Fibroblast of skin of right quadriceps (primary cell): ENCODE measurements at places on chromosomes 16 and 17.

DNA sequence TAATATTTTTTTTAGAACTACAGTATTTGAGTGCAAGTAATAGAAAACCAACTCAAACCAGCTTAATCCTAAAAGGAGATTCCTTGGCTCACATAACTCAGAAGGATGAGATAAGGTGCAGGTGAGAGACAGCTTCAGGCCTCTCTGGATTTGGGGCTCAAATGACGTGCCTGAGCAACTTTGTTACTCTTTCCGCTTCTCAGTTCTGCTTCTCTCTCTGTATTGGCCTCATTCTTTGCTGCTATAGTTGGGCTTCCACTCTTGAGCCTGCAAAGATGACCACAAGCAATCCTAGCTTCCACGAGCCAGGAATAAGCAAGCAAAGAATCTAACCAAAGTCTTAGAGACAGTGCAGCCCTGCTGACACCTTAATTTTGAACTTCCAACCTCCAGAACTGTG, 45.0 kb upstream of the NLK start:
- no peak for DNase-seq

GRCh38 chr17:65472666-65473309, 88.7 kb downstream of the AXIN2 start:
- peak; percentile 42 for DNase-seq

GRCh38 chr17:12918142-12918541, 99.7 kb downstream of the ELAC2 start:
- DNase-seq, result no peak

DNA sequence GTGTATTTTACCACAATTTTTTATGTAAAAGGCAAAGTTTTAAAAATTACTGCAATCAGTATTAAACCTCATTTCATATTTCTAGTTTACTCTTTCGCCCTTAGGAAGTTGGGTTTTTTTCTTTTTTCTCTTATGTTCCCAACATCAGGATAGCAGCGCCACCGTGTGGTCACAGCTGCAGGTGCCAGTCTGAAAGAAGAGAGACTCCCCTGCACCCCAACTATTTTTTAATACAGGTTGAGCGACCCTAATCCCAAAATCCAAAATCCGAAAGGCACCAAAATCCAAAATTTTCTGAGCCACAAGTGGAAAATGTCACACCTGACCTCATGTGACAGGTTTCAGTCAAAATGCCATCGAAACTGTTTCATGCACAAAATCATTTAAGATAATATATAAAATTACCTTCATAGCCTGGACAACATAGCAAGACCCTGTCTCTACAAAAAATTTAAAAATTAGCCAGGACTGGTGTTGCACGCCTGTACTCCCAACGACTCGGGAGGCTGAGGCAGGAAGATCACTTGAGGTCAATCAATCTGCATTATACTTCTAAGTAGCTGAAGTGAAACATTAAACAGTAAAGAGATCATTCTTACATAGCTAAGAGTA, 21.8 kb upstream of the ASGR2 start:
- peak; percentile 52 for DNase-seq

DNA sequence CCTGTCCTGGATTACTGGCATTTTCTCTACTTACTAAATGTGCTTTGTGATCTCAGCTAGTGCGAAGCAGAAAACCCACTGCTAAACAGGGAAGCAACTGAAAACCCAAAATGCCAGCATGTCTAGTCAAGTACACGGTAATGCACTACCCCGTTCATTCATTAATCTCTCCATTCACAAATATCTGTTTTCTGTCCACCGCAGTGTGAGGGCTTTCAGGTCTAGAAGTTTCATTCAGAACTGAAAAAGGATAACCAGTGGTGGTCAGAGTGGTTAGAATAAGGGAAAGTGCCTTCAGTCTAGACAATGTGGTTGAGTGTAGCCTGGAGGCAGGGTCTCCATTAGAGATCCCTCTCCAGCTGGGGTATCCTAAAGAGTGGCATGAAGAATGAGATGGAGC, 68.3 kb downstream of the C17orf67 start:
- no peak for DNase-seq

DNA sequence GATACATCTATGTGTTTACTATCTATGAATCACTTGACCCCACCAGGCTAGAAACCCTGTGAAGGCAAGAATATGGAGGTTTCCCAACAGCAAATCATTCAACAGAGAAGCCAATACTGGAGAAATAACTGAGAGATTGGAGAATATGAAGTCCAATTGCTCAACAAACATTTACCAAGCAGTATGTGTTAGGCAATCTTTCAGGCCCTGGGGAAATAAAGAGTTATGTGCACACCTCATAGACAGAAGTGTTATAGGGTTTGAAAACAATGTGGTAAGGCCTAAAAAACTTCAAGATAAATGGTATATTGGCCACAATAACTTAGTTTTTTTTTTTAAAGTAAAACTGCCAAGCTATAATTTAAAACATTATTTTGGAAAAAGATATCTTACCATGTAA, 1245.8 kb downstream of the CDH11 start:
- peak; percentile 62 for DNase-seq

DNA sequence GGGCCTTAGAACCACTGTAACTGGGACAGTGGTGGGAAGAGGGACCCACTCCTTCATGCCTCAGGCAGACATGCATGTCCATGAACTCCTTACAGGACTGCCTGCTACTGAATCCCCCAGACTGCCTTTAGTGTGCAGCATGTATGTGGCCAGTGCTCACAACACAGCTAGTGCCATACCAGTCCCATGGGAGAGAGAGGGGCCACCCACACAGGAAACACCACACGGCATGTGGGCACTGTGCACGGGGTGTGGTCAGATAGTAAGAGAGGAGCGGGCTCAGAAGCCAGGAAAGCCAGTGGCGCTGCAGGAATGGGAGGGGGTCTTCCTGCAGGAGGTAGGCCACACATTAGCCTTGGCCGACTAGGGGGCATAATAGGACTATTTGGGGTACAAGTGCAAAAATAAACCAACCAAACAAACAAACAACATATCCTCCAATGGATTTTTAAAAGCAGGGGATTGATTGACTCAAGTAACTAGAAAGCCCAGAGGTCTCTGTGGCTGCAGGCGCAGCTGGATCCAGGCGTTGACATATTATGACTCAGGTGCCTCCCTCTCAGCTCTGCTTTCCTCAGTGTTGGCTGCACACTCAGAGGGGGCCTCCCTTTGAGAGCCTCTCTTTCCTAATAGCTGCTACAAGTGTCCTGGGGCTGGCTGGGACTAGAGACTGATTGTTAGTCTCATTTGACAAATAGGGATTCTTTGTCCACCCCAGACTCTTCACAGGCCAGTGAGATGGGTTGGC, 104.4 kb downstream of the AMFR start:
- DNase-seq, result no peak

DNA sequence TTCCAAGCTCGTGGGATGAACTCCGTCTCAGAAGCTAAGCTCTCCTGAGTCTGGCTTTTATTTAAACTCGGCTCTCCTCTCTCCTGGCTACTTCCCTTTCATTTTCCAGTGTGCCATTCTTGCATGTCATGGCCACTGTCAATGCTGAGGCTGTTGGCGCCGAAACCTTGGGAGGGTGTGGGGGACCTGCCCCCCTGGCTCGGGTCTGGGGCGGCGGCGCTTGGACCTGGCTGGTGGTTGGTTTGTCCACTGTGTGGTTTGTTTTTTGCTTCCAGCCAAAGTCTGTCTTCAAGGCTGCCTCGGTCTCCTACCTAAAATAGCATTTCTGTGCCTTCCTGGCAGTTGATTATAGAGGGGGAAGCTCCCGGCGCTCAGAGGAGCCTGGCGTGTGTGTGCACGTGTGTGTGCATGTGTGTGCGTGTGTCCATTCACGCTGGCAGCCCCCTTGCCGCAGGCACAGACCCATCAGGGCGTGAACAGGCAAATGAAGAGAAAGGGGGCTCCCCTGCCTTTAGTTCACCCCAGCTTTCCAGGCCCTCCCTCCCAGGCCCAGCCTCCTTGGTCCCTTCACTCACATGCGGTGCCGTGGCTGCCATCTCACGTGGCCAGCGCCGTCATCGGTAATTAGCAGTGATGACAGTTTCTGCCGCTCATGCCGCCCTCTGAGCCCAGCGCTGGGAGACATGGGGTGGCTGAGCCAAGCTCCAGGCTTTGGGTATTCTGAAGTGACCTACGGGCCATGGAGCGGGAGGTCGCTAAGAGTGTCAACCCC, 179.9 kb downstream of the SEC14L1 start:
- peak; percentile 74 for DNase-seq

DNA sequence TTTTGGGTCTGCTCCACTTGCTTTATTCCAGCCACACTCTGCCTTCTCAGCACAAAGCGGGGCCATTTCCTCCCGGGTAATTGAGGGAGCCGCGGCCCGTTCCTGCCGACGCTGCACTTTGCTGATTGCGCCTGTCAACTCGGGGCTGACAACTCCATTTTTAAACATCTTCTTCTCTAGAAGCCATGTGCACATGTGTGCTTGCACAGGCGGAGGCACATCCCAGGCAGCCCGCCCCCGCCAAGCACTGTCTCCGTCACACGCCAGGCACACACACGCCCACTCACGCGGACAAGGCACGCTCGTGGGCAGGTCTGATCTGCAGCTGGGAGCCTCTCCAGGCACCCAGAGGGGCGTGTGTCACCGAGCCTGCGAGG, 63.2 kb downstream of the ENGASE start:
- DNase-seq, result no peak

- DNase-seq, result no peak
Measured at GRCh38 chr16:4984174-4984990, 26.3 kb downstream of the SEC14L5 start.

DNA sequence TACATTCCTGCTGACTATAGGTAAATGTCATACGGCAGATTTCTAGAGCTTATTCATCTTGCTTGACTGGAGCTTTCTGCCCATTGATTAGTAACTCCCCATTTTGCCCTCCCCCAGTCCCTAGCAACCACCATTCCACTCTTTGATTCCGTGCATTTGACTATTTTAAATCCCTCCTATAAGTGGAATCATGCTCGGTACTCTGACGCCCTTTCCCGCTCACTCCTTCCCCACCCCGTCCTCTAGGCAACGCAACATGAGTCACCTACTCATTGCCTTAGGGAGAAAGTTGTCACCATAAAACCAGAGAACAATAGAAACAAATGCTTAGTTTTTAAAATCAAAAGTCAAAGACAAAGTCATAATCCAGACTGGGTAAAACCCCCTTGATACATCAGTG, 45.5 kb upstream of the RBBP6 start:
- DNase-seq, result no peak

GRCh38 chr17:64126918-64127317, 3.0 kb downstream of the ERN1 start:
- peak; percentile 32 for DNase-seq

GRCh38 chr16:68487203-68487514, 38.9 kb upstream of the SMPD3 start:
- no peak for DNase-seq

DNA sequence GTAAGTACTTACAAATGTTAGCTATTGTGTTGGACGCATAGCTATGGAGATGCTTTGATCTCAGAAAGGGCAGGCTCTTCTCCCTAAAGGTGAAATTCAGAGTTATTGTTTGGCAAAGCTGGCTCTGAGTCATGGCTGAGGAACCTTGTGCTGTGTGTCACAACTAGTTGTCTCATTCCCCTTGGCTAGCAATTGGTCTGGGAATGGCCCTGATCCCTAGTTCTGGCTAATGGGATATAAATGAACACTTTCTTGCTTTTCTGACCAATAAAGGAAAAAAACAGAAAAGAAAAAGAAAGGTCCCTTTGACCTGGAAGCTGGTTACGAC, 210.6 kb downstream of the MAP2K4 start:
- no peak for DNase-seq

GRCh38 chr16:35207059-35207999, 1747.9 kb downstream of the TP53TG3F start:
- DNase-seq, result no peak

DNA sequence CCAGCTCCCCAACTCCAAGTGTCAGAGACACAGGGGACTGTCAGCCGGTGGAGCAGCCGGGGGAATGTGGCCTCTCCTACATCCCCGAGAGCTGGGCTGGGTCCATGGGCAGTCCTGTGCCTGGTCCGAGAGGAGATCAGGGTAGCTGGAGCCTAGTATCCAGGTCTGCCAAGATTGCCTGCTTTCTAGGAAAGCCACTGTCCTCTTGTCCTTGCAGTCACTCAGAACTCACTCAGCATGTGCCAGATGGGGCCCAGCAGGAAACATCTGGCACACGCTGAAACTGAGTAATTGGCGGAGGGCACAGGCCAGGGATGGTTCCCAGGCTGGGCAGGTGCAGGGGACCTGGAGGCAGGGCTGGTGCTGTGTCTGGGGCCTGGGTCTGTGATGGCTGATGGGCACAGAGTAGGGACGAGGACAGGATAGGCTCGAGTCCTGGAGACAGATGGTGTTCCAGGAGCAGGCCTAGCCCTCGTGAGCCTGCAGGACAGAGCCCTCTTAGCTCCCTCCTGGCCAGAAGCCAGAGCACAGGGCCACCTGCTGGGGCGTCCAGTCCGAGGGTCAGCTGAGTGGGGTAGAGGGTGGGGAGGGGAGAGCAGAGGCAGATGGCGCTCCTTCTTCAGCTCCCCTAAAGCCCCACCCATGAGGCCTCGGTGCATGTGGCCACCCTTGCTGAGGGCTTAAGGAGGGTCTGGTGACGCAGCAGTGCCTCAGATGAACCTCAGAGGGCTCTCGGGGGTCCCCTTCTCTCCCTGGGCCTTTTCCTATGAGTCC, 31.1 kb downstream of the ADCY7 start:
- no peak for DNase-seq

- DNase-seq, result no peak
Measured at GRCh38 chr17:6543079-6544010, 13.0 kb downstream of the PITPNM3 start.

GRCh38 chr17:66636111-66636510, 198.8 kb upstream of the CACNG5 start:
- peak; percentile 87 for DNase-seq

- DNase-seq, result no peak
Measured at GRCh38 chr16:81553814-81554675, 109.4 kb downstream of the CMIP start.

- DNase-seq, result no peak
Measured at GRCh38 chr17:49815761-49816281, 27.3 kb downstream of the KAT7 start.

DNA sequence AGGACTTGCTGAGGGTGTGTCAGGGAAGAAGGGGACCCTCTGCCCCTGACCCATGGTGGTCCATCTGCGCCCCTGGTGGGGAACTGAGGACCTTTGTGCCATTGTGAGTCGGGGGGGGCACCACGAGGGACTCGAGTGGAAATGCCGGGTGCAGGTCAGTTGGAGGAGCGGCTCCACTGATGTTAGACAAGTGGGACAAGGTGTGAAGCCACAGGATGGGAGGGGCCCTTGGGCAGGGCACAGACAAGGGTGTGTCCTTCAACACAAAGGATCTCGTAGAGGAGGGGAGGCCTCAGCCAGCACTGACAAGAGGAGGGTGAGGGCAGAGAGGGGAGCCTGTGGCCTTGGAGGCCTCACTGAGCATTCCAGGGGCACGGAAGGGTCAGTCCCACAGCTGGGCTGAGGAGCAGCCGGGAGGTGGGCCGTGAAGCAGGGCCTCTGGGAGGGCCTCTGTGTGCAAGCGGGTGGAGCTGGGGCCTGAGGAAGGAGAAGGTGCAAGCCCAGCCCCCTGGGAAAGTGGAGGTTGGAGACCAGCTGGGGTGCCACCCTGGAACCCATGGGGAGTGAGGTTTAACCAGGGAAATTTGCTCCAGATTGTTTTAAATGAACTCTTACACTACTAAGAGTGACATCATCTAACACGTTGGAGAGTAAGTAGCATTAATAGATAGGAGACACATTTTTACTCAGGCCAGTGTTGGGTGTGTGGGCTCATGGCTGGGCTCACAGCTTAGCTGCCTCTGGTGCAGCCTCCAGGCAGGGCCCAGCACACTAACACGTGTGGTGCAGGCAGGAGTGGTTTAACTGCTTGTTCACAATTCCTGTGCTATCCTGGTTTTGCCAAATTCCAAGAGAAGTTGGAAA, 27.9 kb downstream of the NARF start:
- no peak for DNase-seq

GRCh38 chr16:74699666-74700065, 996 bp downstream of the MLKL start:
- no peak for DNase-seq

GRCh38 chr17:28675980-28676379, 14.0 kb downstream of the SUPT6H start:
- DNase-seq, result no peak
